ENCODE measurements at places on chromosomes 6 and 20.

DNA sequence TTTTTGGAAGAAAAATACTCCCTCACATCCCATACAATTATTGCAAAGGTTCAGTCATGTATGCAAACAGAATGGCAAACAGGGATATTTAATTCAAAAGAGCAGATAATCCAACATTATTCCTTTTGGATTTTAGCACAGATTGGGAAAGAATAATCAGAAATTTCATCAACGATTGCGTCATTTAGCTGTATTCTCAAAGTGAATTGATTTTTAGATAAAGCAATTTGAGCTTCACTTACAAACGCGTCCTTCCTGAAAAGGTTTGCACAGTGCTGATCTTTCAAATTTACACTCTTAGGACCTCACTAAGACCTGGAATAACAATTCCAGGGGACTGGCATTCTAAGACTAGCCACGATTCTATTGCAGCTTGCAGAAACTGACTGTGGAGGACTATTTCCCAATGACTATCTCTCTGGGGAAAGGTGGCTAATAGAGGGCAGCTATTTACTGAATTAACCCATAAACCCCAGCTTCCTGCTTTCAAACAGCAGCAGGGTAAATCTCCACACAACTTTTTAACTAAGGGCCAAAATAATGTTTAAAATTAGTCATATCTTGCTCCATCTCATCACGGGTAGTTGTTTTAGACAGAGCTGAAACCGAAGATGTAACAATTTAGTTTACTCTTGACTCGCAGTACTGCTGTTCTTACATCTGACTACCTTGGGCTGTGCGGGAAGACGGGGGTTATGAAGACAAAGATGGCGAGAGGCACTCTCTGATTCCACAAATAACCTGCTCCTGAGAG lies 131.2 kb upstream of the FAM184A start:
- DNase-seq = no peak

GRCh38 chr20:9518576-9519175 lies 4.3 kb downstream of the LAMP5 start:
- DNase-seq = no peak

- DNase-seq = no peak
These were observed 27.1 kb downstream of the TTLL9 start for GRCh38 chr20:31897541-31897940.

DNA sequence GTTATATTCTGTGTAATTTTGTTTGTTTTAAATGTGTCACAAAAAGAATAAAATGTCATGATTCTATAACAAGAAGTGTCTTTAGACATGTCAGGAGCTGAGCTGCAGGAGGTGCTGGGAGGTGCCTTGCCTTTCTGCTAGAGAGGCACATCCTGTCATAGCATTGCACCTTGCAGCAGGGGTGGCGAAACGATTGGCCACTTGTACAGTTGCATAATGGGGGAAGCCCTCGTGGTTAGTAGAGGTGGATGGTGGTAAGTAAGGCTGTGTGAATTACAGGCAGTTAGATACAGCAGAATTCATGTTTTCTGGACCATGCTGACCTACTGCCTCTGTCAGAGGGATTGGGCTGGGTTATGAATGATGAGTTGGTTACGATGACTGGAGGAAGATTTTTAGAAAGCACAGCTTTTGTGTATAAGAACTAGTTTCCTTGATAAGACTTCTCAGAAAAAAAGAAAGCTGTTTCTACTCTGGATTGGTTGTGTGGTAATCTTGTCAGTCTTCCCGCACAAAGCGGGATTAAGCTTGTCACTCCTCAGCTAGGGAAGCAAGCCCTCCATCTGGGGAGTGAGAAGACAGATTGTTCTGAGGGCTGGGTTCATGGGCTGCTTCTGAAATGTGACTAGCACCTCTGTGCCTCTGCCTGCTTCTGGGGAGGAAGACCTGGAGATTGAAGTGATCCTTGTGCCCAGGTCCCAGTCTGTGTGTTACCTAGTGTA lies 74.9 kb downstream of the FOXO3 start:
- no peak for DNase-seq

DNA sequence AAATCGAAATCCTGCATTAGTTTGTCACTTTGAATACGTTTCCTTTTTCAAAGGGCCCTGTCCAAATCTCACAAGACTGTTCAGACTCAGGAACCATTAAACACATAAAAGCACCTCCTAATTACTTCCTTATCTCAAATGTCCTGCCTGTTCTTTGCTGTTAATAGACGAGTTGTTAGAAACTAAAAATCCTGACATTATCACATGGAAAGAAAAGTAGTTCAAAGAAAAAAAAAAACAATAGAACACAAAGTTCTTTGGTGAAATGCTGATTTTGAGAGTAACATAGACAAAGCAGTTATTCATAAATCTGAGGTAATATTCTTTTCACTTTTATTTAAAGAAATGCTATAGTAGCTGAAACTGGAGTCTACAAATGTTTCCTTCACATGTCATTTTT lies 12.1 kb upstream of the TAB2 start:
- DNase-seq = no peak

- no peak for DNase-seq
These were observed 316.6 kb downstream of the TPBG start for GRCh38 chr6:82680192-82680591.

DNA sequence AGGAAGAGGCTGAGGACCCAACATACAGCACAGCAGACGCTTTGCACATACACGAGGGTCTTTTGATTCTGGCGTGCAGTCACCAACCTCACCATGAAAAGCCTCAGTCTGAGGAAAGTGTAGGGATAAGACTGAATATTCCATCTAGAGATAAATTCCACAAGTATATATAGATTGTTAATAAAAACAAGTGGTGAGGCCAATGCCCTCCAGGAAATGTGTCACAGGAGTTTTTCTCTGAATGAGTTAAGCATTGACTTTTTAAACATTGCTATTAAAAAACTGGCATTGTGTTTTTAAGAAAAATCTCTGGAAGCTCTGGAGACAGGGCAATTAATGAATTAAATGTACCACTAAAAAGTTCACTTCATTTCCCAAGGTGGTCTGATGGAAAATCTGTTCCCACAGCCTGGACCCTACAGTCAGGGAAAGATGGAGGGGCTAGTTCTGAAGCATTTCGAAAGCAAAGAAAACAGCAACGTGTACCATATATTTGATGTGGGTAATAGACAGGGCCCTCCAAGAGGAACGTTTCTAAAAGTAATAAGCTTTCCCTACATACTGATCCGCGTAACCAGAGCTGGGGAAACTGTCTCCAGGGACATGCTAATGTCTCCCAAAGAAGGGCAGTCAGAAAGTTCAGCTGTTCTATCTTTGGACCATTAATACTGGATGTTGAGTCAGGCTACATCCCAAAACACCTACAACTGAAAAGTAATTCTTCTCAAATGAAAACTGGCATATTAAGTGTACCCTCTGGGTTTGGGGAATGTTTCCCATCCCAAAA lies 301.1 kb downstream of the FOXC1 start:
- DNase-seq = no peak

DNA sequence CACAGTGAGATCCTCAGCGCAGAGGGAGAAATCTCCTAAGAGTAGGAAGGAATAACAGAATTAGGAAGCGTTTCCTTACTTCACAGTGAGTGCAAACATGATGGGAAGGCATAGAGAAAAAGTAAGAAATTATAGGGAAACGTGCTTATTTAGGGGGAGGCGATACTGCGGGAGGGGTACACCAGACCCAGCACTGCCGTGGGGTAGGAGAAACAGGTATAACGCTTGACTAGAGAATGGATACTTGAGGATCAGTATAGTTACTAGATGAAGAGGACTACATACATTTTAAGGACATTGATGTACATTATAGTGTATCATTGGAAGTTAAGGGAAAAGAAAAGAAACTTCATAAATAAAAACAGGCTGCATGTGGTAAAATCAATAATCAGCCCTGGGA lies 26.8 kb upstream of the HLA-E start:
- no peak for DNase-seq

- DNase-seq = no peak
These were observed 42.9 kb downstream of the RSPO4 start for GRCh38 chr20:958936-959815.

DNA sequence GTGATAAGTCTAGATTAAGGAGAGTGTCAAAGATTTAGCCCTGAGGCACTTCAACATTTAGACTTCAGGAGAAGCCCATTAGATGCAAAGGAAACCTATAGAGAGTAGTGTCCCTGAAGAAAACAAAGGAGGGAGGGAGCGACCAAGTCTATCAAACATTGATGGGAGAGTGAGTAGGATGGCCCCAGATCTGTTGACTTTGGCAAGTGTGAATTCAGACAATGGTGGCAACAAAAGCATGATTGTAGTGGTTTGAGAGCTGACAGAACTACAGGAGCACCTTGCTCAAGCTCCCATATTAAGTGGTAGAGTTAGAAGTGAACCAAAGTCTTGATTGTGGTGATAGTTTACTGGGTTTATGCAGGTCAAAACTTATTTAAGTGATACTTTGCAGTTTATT lies 979 bp upstream of the ABCF1 start:
- DNase-seq = no peak

GRCh38 chr6:2197984-2198383 lies 47.4 kb downstream of the GMDS start:
- no peak for DNase-seq

GRCh38 chr20:53598140-53599043 lies 4.8 kb upstream of the ZNF217 start:
- peak; percentile 25 for DNase-seq

GRCh38 chr20:14829906-14830305 lies 492.5 kb upstream of the FLRT3 start:
- DNase-seq = no peak

- no peak for DNase-seq
These were observed 38.2 kb upstream of the ZBP1 start for GRCh38 chr20:57658447-57658832.

DNA sequence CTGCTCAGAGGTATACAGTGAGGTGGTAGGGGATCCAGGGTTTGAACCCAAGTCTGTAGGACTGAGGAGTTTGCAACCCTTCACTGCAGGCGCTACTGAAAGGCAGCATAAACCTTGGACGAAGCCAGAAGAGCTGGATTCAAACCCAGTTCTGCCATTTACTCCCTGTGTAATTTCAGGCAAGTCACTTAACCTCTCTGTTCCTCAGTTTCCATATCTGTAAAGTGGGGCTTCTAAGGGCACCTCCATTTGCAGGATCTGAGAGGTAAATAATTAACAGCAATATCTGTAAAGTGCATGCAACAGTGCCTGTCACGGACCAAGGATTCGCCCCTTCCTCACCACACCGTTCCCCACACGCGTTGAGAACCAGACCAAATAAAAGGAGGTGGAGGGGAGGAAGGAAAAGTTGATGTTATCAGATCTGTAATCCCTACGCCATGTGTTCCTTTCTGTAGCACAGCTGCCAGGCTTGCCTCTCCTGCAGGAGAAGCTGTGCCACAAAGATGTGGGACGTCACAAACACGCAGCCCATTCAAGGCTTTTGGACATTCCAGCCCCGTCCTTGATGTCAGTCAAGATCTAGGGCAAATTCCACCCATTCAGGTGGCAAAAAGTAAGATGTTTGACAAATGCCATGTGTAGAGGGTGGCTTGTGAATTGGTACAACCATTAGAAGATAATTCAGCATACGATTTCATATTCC lies 9.8 kb downstream of the RIPOR3 start:
- DNase-seq = no peak

GRCh38 chr20:53547664-53548239 lies 45.9 kb downstream of the ZNF217 start:
- peak; percentile 41 for DNase-seq

DNA sequence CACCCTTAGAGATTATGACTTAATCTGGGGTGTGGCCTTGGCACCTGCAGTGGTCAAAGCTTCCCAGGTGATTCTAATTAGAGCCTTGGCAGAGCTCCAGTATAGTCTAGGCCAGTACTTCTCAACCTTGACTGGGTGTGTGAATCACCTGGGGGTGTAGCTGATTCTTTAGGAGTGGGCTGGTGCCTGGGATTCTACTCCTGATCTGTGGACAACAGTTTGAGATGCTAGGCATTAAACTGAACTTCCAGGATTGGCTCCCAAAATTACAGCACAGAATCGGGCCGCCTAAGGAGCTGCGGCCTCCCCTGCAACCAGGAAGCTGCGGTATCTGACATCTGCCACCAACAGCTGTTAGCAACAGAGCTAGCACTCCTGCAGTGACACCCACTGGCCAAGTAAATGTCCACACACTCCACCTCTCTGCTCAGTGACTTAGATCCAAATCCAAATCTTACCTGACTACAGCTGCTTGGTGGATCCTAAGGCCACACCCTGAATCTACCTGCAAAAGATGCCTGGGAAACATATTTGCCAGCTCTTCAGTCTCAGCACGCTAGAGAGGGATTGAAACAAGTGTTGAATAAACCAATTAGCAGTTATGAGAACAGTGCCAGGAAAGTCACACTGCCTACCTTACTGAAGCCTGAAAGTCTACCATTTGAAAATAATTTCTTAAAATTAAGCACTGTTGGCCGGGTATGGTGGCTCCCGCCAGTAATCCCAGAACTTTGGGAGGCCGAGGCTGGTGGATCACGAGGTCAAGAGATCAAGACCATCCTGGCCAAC lies 126.7 kb downstream of the UNC5CL start:
- peak; percentile 29 for DNase-seq

- no peak for DNase-seq
These were observed 597.5 kb downstream of the TBC1D32 start for GRCh38 chr6:120736740-120737139.

- DNase-seq = no peak
These were observed 28.2 kb downstream of the PDRG1 start for GRCh38 chr20:31923388-31924331.

DNA sequence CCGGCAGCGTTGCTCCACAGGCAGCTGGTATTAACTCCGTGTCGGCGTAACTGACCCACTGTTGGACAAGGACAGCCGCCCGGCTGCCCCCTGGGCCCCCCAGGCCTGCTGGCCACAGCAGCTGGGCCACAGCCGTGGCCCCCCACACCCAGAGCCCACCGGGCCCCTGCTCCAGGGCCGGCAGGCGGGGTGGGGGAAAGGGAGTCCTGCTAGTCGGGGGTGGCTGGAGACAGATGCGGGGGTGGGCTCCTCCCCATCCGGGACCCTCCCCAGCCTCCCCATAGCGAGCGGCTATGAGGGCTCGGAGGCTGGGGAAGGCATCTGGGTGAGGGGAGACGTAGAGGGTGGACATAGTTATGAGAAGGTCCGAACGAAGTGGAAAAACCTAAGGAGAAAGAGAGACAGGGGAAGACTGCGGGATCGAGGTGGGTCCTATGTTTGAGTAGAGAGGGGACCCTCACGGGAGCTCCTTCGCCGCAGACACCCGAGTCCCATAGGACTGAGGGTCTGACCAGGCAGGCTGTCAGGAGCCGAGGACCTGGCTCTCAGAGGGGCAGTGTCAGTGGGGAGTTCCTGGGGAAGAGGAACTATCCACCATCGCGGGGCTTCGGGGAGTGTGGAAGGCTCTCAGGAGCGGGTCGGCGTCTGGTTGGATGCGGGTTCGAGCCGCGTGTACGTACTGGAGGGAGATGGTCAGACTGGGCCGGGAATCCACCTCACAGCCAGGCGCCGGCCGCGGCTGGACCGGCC lies 511 bp downstream of the VARS1 start:
- DNase-seq = peak; percentile 42

DNA sequence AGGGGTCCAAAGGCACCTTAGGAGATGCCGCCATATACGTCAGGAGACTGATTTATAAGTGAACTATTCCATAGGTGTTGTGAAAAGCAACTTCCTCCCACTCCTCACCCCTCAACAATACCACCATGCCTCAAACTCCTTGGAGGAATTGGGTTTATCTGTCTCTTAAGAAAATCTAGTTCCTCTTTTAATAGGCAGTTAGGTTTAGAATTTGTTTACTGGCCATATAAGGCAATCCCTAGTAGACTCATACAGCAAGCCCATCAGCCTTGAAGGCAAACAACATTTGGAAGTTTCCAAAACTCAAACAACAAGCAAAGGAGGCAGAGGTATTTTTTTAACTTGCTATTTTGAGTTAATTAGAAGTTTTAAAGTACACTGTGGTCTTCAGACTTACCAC lies 66.1 kb downstream of the PRND start:
- no peak for DNase-seq

- DNase-seq = no peak
These were observed 188.6 kb downstream of the DTNBP1 start for GRCh38 chr6:15474196-15474595.
